Hematopoietic multipotent progenitor cell treated with erythropoietin and hydrocortisone succinate and interleukin-3 and kit ligand, for 17 days (in vitro differentiated cells): ENCODE measurements at places on chromosomes 5 and 9.

DNA sequence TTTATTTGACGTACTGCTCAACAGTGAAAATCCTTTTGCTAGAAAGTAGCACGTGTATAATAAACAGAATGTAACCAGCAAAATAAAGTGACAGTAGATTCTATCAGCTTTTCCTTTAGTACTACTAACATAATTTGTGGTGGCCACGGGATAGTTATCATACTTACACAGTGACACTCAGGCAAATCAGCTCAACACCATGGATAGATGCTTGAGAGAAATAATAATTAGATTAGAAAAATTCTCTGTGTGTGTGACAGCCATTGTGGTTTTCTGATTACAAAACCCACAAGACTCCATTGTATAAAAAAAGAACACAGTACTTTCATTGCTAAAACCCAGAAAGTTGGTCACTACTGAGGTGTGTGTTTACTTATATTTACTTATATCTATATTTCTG is 101.1 kb downstream of the MUSK start:
- DNase-seq: no peak

GRCh38 chr5:157290156-157290980 is 24.4 kb downstream of the CYFIP2 start:
- no peak for DNase-seq

DNA sequence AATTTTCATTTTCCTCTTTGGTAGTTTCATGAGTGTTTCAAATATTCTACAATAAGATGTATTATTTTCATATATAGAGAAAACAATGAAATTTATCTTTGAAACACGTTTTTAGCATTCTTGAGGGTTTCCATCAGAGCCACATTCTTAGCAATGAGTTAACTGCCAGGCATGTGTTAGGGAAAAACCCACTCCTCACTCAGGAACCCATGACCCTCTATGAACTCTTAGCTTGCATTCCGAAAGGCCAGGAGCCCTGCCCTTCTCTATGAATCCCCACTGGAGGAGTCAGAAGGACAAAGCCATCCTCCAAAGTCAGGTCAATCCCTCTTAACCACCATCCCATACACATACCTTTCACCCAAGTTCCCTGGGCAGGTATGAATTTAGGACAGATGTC is 57.5 kb downstream of the ADAMTS12 start:
- DNase-seq: no peak

GRCh38 chr9:131318231-131319085 is 28.9 kb downstream of the PLPP7 start:
- DNase-seq: no peak

DNA sequence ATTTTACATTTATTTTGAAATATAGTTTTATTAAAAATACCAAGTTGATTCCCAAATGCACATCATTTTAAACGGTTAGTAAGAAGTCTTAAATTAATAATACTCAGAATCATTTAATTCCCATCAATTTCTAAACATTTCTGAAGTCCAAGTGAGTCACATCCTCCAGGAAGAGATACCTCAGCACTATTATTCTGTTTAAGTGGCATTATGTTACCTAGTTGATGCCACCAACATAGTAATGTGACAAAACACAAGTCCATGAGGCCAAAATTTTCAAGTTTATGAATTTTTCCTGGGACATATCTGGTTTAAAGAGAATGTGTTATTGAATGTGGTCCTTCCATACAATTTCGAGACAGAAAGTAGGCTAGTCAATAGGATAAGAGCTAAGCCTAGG is 1348.3 kb upstream of the CDH9 start:
- DNase-seq: no peak

DNA sequence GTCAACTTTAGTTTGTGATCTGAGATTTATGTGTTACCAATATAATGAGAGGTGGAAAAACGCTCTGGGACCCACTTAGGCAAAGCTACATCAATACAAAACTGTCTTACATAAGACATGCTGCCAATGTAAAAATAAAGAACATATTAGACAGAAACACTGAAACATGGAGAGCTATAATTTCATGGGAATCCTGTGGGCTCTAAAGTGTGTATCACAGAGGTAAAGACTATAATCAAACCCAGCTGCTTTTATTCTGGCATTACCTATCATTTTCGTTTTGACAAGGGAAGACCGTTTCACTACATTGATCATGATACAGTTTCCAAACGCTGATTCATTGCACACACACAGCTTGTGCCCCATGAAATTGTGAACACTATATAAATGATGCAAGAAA is 400.5 kb upstream of the TUSC1 start:
- no peak for DNase-seq

GRCh38 chr9:12819436-12820185 is 44.8 kb downstream of the LURAP1L start:
- no peak for DNase-seq

DNA sequence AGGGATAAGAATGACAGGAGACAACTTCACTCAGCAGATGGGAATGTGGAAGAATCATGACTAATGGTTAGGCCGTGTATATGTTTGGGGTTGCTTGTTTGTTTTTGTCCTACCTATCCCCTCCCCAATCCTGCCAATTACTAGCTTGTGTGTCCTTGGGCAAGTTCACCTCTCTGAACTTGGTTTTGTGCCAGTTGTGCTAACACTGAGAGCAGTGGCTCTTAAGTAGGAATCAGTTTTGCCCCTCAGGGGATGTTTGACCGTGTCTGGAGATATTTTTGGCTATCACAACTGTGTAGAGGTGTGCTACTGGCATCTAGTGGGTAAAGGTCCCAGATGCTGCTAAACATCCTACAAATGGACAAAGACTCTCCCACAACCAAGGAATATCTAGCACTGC is 287.0 kb downstream of the DMRT2 start:
- DNase-seq: no peak
